ENCODE measurements at places on chromosomes 1 and 21. TPM values are rescaled to one million over a fixed set of nuclear protein-coding genes. Genes with fewer than 3 reads are reported as not detected.

The GCSAML gene
- 0.72 TPM for total RNA-seq

The SYNC gene
- total RNA-seq, result 71.8 TPM

The CXADR gene
- 23.8 TPM for total RNA-seq

The RGS13 gene
- total RNA-seq, result 0.10 TPM

The GJB3 gene
- total RNA-seq, result 6.1 TPM

The TRIM58 gene
- total RNA-seq, result 2.5 TPM

The MAEL gene
- not detected for total RNA-seq

The THBS3 gene
- total RNA-seq, result 61.0 TPM

The OPTC gene
- not detected for total RNA-seq

The HUNK gene
- 2.5 TPM for total RNA-seq

The C1orf226 gene
- total RNA-seq, result 2.3 TPM

The RAD54L gene
- total RNA-seq, result 2.7 TPM

The RPTN gene
- not detected for total RNA-seq

The SPRR1B gene
- total RNA-seq, result 1.3 TPM

The ZNF593OS gene
- total RNA-seq, result not detected

- no peak for DNase-seq
Measured at GRCh38 chr1:203764105-203765028, 616 bp upstream of the LAX1 start.

- DNase-seq, result no peak
Measured at GRCh38 chr1:184031092-184031408, 6.5 kb downstream of the COLGALT2 start.

- peak; percentile 19 for DNase-seq
Measured at GRCh38 chr1:33609739-33610138, 137.3 kb downstream of the ZSCAN20 start.

GRCh38 chr1:1842360-1843146, 48.3 kb downstream of the GNB1 start:
- peak; percentile 37 for DNase-seq

GRCh38 chr1:222339376-222339947, 208.4 kb downstream of the HHIPL2 start:
- no peak for DNase-seq

GRCh38 chr1:2241820-2242219, 13.7 kb downstream of the SKI start:
- no peak for DNase-seq

DNA sequence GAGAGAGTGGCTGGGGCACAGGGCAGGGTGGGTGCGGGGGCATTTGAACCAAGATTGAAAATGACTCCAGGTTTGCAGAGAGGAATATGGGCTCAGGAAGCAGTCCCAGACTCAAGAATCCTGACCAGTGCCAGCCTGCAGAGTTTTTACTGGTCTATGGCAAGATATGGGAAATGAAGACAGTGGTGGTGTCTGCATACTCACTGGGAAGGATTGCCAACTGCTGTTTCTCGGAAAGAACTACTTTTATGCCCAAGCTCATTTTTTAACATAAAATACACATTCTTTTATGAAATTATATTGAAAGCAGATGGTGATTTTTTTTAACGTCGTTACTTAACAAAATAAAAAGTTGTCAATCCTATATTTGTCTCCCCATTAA, 401.8 kb downstream of the CAMTA1 start:
- DNase-seq, result no peak

DNA sequence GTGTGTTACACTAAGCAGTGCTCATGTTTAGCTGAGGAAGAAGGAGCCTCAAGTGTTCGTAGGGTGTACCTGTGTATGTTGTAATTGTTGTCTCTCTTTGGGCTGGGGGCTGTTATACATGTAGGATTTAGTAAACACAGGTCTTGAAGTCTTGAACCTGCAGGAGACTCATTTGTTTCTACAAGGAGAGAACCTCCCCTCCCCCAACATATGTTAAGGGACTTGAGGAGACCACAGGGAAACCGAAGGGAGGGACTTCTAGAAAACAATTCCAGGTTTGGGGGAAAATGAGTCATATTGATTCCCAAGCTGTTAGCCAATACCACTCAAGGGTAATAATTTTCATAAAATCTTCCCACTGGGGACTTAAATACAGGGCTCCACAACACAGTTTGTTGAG, 25.0 kb upstream of the AGBL4 start:
- no peak for DNase-seq

- no peak for DNase-seq
Measured at GRCh38 chr1:56410405-56410804, 169.0 kb downstream of the PLPP3 start.

DNA sequence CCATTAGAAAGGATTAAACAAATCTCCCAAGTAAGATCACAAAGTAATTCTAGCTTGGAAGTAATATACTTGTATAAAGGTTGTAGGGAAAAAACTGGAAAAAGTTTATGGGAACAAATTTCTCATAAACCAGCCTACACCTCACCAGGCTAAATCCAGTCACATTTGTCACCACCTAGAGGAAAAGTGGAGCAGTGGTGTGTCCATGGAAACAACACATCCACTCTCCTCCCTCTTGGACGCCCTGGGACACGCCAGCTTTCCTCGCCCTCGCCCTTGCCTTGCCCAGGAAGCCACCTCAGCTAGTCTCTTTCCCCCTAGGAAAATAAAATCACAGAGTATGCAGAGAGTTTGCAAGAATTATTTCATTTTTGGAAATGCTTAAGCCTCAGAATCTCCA, 2.2 kb downstream of the PALMD start:
- DNase-seq, result peak; percentile 75

- DNase-seq, result no peak
Measured at GRCh38 chr1:50779801-50780200, 180.3 kb downstream of the FAF1 start.

DNA sequence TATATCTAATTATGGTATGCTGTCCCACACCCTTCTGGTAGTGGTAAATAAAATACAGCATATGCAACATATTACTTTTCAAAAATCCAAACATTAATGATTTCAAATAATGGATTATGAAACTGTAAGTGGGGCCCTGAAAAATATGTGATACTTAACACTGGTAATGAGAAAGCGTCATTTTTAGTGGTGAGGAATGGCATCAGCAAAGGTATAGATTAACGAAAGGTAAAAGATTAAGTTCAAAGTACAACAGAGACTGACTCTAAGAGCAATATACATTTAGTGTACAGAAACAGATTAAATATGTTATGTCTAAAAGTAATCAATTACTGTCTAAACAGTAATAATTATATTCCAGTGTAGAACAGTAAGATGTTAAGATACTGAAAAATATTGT, 194.1 kb downstream of the COL24A1 start:
- no peak for DNase-seq

DNA sequence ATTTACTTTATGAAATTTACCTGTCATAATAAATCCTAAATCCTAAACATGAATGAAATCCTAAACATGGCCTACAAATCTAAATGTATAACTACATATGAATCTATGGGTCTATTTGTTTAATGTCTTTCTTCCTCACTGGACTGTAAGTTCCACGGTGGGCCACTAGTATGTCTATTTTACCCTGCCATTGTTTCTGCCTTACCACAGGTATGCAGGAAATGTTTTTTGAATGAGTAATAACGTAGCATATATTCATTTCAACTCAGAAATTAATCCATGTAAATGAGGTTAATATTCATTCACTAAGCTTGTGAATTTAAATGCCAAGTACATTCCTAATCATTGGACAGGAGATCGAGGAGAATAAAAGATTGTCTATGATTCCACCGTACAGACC, 35.3 kb downstream of the B3GALNT2 start:
- DNase-seq, result no peak

GRCh38 chr1:93749487-93749886, 67.8 kb upstream of the BCAR3 start:
- DNase-seq, result no peak

DNA sequence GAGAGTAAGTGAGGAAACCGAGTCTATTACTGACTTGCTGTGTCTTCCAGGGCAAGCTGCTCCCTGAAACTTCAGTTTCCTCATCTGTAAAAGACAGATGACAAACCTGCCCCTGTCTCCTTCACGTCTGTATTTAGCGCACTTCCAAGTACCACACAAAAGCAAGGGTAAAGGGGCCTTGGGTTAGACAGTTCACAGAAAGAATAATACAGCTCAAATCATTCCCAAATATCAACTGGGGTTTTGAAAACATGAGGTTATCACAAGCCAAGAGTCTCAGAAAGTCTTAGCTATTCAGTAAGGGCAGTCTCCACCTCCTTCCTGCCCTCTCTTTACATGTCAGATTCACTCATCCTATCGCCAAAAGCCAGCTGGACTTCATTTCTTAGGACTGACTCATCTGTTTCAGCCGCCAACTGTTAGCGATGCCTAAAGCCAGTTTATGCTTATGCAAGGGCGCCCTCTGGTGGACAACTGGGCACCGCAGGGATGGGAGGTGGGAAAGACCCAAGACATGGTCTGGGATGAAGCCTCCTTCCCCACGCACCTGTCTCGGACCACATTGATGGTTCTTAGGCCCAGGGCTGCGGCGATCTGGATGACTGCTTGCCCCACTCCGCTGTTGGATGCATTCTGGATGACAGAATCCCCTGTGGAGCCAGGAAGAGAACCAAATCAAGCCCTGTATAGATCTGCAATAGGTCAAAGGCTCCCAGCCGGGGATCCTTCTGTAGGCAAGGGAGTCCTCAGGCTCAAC, 21.1 kb upstream of the SRSF4 start:
- DNase-seq, result peak; percentile 99

- no peak for DNase-seq
Measured at GRCh38 chr1:97739596-97740103, 181.2 kb downstream of the DPYD start.

- DNase-seq, result no peak
Measured at GRCh38 chr1:56676571-56677035, 31.5 kb downstream of the PRKAA2 start.

DNA sequence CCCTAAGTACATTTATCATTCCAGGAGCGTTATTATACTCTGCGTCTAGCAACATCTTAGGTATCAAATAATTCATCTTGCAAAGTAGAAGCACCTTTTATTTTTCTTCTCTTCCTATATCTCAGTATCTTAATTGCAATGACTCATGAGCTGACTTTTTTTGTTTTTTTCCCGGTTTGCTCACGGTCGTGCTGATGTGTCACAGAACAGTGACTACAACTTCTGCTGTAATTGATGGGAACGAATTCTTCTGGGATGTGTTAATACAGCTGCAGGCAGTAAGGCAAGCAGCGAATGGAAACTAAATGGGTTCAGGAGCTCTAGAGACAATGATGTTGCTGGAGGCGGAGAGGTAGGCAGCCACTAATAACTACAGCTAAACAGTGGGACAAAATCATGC, 89.8 kb upstream of the TMPRSS15 start:
- no peak for DNase-seq

DNA sequence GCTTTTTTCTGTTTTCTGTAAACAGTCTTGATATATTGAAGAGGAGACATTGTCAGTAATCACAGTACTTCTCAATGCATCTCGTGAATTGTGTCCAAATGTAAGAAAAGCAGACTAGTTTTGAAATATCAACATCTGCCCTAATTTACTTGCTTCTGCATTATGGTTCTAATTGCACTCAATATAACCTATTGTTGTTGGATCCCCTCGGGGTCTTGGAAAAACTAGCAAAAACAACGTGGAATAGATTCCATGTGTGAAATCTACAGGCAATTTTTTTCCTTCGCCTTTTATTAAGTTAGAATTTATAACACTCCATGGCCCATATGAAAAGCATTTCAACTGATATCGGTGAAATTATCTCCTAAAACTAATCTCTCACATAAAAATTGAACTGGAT, 236.5 kb downstream of the TTLL7 start:
- peak; percentile 25 for DNase-seq

DNA sequence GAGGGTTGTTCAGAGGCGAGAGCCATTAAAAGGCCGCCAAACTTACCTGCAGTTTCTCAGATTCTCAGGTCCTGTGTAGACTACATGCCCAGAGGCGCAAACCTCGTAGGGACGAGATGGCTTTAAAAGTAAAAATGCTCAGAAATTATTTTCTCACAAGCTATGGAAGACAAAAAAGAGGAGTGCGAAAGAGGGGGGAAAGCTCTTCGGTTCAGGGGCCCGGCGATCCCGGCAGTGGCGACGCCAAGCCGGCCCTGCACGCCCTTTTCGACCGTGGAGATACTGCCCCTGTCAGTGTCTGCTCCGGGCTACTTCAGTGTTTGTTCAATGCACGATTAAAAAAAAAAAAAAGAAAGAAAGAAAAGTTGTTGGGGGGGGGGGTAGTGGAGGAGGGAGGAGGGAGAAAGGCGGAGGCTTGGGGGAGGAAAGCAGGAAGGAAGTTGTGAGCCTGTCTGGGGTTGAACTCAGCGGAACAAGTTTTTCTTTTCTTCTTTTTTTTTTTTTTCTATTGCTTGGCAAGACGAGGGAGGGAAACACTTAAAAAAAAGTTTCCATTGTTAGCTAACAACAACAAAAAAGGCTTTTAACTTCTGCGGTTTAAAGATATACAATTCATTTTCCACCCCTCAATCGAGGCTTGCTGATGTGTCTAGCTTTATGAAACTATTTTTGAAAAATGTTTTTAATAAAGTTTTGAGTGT, at the start of gene ITPKB:
TSS of gene ITPKB (minus strand) at position 288 of the 701 bp plus-strand sequence. CDS start 1,824 bp downstream, outside the sequence.
- peak; percentile 87 for DNase-seq

- no peak for DNase-seq
Measured at GRCh38 chr1:111980686-111981085, 8.8 kb downstream of the KCND3 start.

- DNase-seq, result no peak
Measured at GRCh38 chr1:110798691-110799256, 74.2 kb upstream of the CD53 start.

GRCh38 chr1:170671629-170671963, 7.7 kb downstream of the PRRX1 start:
- no peak for DNase-seq

- DNase-seq, result no peak
Measured at GRCh38 chr1:78007677-78008341, 3.1 kb downstream of the DNAJB4 start.

- no peak for DNase-seq
Measured at GRCh38 chr1:83901547-83902155, 97.3 kb downstream of the TTLL7 start.

Data from tongue (tissue), 3 donors.